ENCODE measurements at places on chromosomes 4 and X.

DNA sequence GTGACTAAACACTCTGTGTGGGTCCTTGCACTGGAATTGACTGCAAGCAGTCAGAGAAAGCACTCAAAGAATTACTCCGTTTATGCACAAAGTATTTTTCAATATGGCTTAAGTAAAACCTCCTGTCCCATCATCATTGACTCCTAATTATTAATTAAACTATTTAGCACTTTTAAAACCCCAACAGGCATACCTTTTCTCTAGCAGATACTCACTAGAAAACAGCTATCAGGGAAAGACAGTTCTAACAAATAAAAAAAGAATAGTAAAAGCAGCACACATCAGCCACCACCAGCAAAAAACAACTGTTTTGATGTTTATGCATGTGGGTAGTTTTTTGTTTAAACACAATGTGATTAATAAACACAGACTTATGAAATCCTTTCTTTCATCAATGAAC, 66.2 kb upstream of the GYPA start:
- DNase-seq = no peak

GRCh38 chr4:21181716-21182115, 481.5 kb downstream of the PACRGL start:
- no peak for DNase-seq

DNA sequence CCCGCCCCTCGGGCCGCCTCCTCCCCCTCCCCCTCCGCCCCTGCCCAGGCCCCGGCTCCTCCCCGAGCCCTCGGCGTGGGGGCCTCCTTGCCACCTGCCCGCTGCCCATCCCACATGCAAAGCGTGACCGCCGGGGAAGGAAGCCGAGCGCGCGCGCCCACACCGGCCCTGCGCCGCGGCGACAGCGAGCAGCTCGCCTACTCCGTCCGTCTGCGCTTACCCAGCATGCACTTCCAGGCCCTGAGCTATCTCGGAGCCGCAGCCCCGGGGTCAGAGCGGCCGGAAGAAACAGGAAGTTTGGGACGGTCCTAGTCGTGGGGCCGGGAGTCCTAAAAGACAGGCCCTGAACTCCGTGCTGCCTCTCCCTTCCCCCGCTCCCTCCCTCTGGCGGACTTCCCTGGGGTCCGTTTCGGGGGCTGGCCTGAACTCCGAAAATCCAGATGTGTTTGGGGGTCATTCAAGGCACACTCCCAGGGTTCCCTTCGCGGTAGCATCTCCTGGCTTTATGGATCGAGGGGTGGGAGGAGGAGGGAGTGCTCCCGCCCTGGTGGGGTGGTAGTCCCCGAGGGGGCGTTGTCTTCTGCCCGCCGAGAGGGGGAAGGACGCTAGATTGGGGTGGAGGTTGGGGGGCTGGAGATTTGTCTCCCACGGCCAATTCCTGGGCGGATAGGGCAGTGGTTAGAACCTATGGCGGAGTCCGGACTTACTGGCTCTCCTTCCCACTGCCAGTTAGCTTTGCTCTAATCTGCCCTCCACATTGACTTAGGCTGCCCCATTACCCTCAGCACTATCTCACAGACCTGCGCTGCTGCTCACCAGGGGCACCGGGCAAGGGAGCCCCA, 25.0 kb upstream of the BCORL1 start:
- DNase-seq = peak; percentile 60

DNA sequence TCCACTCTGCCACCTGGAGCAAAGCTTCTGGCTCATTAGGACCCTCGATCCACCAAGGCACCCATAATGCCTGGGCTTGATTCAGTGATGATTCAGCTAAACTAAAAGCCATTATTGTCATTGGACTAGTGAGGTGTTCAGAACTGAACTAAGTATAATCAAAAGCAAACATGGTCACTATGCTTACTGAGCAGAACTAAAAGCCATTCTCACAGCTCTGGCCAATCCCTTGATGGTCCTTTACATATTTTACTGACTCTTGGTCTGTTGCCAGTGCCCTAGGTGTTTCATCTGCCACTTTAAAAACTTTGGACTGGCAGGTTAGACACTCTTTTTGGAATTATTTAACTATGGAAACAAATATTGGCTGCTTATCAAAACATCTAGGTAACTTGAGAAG, 703.5 kb downstream of the FAT4 start:
- DNase-seq = no peak

DNA sequence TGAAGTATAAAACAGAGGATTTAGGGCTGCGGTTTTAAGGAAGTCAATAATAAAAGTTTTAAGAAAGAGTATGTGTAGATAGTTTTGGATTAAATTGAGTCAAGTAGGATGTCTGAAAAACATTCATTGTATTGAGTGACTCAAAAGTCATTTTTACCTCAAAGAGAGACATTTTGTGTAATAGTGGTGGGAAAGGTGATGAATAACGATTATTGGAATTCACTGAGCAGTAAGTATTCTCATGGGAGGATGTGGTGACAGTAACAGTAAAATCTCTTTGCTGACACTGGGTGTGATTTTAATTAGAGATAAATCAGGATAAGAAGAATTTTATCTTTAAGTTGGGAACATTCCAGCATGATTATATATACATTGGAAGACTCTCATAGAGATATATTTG, 233.6 kb downstream of the PDHA2 start:
- no peak for DNase-seq

GRCh38 chrX:21798677-21799219, 40.7 kb upstream of the MBTPS2 start:
- DNase-seq = no peak

DNA sequence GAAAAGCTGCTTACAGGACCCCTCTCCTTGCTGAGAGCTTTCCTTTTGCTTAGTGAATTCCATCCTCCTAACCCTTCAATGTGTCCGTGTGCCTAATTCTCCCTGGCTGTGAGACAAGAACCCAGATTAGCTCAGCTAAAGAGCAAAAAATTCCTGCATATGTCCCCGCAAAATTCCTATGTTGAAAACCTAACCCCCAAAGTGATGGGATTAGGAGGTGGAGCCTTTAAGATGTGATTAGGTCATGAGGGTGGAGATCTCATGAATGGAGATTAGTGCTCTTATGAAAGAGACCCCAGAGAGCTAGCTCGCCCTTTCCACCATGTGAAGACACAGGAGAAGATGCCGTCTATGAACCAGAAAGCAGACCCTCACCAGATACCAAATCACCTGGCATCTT, 503.0 kb upstream of the DIAPH2 start:
- DNase-seq = no peak

GRCh38 chr4:128241425-128241913, 46.1 kb downstream of the PGRMC2 start:
- DNase-seq = peak; percentile 12

GRCh38 chr4:73704314-73705055, 35.9 kb upstream of the CXCL8 start:
- no peak for DNase-seq

- no peak for DNase-seq
These were observed 23.4 kb downstream of the PIGG start for GRCh38 chr4:522438-522837.

DNA sequence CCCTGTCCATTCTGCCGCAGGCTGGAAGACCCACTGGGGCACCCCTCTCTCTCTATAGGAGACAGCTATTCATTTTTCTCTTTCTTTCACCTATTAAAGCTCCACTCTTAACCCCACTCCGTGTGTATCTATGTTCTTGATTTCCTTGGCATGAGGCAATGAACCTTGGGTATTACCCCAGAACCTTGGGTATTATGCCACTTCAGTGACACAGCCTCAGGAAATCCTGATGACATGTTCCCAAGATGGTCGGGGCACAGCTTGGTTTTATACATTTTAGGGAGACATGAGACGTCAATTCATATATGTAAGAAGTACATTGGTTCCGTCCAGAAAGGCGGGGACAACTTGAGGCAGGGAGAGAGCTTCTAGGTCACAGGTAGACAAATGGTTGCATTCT, 13.4 kb downstream of the HTT-AS start:
- no peak for DNase-seq

GRCh38 chr4:113587640-113588275, 173.8 kb downstream of the CAMK2D start:
- no peak for DNase-seq

GRCh38 chr4:7655511-7656243, 220.9 kb upstream of the PSAPL1 start:
- no peak for DNase-seq

DNA sequence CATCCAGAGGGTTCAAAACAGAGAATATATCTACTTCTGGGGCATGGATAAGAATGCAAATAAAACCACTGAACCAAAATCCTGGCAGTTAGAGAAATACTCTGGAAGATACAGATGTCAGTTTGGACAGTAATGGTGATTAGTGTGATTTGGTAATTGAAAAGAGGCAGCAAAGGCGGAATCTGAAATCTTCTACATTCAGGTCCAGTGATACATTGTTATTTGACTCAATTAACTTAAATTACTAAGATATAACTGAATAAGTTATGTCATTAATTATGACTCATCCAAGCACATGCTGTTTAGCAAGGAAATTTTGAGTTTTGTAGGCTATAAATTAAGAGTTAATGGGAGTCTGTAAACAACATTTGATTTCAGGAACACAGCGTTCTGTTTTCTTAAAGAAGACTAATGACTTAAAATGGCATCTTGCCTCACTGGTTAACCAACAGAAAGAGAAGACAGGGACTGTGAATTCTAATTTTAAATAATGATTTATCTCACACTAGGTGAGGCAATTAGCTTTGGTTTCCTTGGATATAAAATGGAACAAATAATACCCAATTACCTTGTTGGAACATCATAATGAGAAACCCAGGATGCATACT, 937.1 kb downstream of the PDHA2 start:
- DNase-seq = no peak

GRCh38 chr4:54063737-54064316, 578 bp downstream of the CHIC2 start:
- DNase-seq = peak; percentile 18

GRCh38 chr4:154184238-154184637, 307.4 kb downstream of the DCHS2 start:
- DNase-seq = no peak

GRCh38 chrX:144612076-144612475, 635.2 kb upstream of the SPANXN1 start:
- no peak for DNase-seq

DNA sequence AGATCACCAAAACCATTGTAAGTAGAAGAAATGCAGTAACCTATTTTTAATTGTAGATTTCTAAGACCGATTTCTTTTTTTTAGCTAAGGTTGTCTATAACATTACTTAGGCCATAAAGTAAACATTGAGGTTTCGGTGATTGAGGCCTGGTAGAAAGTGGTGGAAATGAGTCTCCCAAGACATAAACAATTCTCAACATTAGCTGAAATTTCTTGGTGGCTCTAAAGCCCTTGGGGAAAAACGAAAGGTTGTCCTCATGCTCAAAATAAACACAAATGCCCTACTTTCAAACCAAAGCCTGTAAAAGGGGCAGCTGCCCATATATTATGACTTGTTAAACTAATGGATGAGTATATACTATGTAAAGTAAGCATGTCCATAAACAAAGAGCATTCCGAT, 98.8 kb downstream of the SCFD2 start:
- no peak for DNase-seq

GRCh38 chr4:138507522-138507921, 265.4 kb upstream of the SLC7A11 start:
- DNase-seq = no peak

GRCh38 chr4:171629737-171630136, 183.5 kb upstream of the GALNTL6 start:
- no peak for DNase-seq

- no peak for DNase-seq
These were observed 44.9 kb upstream of the NDST4 start for GRCh38 chr4:115158296-115158695.

DNA sequence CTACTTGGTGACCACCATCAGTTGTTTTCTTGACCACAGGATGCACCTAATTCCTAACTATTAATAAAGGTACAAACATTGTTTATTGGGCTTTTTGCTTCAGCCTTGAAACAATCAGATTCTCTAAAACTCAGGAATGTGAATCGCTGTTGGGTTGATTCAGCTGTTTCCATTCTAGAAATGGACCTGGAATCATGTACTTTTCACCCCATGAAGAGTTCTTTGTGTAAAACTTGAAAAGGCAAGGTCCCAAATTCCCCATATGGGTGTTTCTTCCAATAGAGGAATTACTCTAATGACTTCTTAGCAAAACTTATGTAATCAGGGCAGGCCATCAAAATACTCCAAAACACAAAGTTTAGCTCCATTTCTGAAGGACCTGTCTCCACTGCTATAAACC, 7.4 kb downstream of the AFAP1 start:
- no peak for DNase-seq

DNA sequence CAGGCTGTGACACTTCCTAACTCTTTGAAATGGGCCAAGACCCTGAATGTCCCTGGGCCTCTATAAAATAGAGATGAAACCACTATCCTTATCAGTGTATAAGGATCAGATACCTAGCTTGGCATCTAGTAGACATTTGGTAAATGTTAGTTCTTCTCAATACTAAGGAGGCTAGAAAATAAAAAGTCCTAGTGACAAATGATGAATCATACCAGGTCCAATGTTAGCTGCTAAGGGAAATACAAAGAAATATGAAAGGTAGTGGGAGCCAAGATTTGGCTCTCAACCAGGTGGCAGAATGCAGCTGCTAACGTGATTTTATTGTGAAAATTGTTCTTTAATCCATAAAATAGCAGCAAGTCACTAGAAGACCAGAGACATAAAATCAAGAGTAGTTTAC, 19.8 kb upstream of the PPARGC1A start:
- DNase-seq = no peak

DNA sequence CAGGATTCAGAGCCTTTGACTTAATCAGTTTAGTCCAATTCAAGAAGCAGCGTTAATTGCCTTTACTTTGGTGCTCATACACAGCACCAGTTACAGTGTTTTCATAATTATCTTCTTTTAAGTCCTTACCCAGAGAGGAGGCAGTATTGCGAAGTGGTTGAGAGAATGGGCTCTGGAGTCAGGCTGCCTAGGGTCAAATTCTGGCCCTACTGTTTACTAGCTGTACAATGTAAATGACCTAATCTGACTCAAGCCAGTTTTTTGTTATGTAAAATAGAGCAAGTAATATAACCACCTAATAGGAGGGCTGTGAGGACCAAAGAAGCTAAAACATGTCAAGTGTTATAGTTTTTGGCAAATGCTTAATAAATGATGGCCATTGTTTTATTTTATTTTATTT, 27.6 kb downstream of the WDR44 start:
- no peak for DNase-seq

DNA sequence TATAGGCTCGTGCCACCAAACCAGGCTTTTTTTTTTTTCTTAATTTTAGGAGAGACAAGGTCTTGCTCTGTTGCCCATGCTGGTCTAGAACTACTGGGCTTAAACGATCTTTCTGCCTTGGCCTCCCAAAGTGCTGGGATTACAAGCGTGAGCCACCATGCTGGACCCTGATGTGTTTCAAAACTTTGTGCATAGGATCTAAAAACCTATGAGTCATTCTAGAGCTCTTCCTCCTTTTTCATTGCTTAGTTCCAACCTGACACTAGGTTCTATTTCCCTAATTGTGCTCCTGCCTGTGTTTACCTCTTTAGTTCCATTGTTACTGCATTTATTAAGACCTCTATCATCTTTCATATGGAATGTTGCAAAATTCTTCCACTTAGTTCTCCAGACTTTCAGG, 57.3 kb downstream of the HPGD start:
- DNase-seq = no peak

- DNase-seq = no peak
These were observed 8.6 kb upstream of the CCDC110 start for GRCh38 chr4:185480016-185480732.

GRCh38 chrX:56729152-56729850, at the start of gene NBDY:
Gene NBDY, plus strand, starts transcription at chrX:56729243. Its CDS starts 111 bp downstream, at chrX:56729354.
- no peak for DNase-seq
